ENCODE measurements at places on chromosomes 7 and 10.

GRCh38 chr10:84204122-84204521 lies 9.8 kb downstream of the CDHR1 start:
- DNase-seq: no peak

GRCh38 chr10:110860576-110861241 lies 11.0 kb upstream of the PDCD4 start:
- DNase-seq: no peak

DNA sequence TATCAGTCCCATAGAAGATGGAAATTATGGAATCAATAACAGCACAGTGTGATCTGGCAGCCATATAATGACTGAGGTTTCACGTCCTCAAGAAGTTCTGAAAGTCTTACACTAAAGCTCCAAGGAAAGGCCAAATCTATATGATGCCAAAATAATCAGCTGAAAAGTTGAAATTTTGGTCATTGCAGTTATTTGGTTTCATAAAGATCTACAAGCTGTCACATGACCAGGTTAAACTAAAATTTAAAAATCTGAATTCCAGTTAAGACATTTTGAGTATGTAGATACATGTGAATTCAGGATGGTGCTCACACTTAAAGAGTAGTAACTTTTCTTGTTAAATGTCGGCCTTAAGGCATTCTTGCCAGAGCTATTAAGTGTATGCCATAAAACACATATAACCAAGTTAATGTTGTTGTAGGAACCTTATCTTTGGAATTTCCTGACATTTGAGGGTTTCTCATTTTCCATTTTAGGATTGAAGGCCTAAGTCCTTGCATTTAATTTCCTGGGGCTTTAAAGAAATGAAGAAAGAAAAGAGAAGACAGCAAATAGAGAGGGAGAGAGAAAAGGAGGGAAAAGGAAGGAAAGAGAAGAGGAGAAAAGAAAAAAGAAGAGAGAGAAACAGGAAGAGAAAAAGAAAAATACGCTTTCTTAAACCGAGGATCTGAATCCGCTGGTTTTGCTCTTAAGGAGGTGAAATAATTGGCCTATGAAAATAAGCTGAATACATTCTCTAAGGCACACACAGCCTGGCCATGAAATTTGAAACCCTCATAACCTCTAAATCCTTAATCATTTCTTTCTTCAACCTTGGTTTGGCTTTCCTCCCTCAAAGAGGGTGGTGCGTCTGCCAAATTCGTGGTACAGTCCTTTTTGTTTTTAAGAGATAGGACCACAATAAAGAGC lies 43.8 kb downstream of the DENND2A start:
- DNase-seq: no peak

DNA sequence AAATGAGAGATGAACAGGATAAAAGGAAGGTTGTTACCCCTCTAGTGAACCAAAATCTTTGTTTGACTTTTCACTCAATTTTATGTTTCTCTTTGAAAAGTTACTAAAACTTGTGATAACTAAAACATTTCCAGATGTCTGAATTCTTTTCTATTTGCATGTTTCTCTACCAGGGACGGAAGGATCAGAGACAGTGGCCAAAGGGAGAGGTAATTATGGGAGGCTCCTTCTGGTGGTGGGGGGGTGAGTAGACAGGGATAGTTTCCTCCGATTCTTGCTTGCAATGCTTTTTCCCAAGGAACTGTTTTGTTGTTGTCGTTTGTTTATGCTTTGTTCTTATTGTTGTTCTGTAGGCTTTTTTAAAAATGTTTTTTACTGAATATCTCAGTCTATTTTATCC lies 374.8 kb downstream of the INHBA start:
- no peak for DNase-seq

DNA sequence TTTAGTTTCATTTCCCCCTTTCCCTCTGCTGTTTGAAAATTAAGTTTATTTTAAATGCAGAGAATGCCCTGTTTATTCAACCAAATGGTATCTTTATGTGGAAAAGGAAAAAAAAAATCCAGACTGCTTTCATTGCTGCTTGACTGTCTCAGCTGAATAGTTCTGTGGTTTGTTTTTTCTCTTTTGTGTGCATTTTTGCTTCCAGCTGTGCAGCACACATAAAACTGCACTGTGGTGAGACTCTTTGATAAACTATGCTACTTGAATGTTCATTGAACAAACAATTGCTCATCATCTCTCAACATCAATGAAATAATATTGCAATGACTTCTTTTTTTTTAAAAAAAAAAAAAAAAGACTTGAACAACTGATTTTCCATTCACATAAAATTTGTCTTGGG lies 78.6 kb upstream of the GLI3 start:
- no peak for DNase-seq

DNA sequence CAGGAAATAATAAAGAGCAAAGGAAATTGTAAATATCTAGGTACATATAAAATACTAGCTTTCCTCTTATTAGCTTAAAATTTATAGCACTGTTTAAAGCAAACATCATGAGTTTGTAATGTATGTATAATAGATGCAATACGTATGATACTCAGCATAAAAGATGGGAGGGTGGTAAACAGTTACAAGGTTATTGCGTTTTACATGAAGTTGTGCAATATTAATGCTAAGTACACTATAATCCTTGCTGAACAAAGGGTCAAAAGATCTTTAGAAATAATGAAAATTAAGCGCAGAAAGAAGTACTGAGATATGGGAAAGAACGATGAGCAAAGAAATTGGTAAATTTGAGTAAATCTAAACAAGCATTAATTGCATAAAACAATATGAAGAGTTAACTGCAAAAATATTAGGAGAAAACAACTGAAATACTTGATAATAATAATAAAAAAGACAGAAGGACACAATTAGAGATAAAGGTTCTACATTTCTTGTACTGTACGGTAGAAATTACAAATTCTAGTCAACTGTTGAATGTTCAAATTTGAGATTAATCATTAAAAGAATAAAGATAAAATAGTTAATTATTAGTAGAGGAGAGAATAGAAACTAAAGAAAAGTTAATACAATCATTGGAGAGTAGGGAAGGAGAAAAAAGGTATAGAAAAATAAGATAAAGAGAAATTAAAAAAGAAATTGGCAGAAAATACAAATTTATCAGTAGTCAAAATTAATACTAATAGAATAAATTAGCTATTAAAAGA lies 17.9 kb downstream of the C10orf67 start:
- no peak for DNase-seq

GRCh38 chr10:85927952-85928665 lies 438.5 kb downstream of the GRID1 start:
- no peak for DNase-seq

DNA sequence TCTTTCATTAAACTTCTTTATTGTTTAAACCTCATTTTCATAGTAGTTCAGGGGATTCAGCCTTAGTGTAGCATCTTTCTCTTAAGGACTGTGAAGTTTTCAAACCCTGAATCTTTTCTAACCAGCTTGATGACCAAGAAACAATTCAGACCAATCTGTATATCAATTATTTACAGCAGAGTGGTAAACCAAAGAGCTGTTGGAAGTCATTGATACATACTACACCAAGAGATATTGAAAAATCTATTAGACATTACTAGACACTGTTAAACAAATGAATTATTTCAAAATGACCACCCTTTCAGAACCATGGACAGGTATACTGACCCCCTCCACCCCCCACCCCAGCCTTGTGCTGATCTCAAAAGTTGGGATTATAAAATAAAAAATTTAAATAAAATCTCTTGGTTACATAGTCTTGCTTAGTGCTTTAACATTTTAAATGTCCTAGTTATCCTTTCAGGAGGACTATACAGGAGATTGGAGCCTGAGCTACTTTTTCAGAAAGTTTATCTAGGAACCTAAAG lies 143.9 kb upstream of the LSM8 start:
- no peak for DNase-seq

GRCh38 chr7:16840094-16840493 lies 35.3 kb upstream of the AGR2 start:
- DNase-seq: no peak

GRCh38 chr10:11335167-11335652 lies 276.2 kb downstream of the USP6NL start:
- peak; percentile 39 for DNase-seq

- no peak for DNase-seq
These were observed 73.3 kb upstream of the GSDME start for GRCh38 chr7:24830440-24831050.

- no peak for DNase-seq
These were observed 763.3 kb downstream of the SORCS1 start for GRCh38 chr10:106401161-106401560.

Measured in CD14-positive monocyte (primary cell).